Bronchial epithelial cell (primary cell): ENCODE measurements at places on chromosomes 4 and X.

- DNase-seq: peak; percentile 11
Measured at GRCh38 chr4:122508083-122508482, 51.6 kb upstream of the IL2 start.

DNA sequence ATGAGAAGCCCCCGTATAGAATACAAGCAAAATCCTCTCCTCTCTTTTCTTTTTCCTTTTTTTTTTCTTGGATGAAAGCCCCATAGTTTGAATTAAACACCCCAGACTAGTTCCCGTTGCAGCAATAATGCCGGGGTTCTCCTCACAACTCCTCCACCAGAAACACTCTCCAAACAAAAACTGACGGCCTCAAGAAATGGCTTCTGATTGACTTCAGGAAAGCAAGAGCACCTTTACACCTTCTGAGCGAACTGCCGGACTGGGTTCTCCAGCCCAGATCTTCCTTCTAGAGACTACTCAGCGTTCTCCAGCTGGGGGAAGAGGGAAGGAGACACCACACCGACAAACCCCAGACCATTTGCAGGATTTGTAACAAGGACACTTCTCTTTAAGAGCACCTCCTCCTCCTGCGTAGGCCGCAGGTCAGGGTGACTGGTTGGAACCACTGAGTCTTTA is 4.0 kb downstream of the HAND2 start:
- no peak for DNase-seq

DNA sequence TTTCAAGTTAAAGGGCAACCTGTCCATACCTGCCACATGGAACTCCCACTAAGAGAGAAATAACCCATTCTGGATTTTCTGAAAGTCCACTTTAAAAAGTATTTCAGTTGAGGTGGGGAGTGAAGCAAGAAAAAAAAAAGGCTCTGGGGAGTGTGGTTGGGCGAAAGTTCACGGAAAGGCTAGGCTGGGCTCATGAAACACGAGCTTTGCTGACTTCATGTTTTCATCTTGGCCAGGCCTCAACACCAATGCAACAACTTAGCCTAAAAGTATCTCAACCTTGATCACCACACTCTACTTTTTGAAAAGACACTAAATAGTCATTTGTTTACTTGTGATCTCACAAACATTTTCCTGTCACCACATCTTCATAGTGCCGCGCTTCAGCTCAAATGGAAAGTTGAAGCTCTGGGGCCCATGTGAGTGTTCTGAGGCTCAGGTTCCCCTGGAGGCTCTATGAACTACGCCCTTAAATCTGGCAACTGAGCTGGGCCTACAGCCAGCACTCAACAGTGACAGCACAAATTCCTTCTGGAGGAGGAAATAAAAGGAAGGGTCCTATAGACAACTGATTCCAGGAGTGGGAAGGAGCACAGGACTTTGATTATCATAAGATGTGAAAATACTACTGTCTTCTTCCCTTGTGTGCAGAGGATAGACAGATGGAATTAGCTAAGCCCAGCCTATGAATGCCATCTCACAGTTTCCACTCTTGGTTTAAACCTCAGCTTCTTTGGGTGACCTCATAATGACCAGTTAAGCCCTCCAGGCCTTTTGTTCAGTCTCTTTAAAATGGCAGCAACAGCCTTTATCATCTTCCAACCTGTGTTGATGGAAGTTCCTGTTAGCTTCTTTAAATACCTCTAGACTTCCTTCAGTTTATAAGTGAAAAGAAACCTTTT is 5.1 kb downstream of the CD40LG start:
- DNase-seq: no peak

- DNase-seq: no peak
Measured at GRCh38 chr4:17578482-17578891, 1.5 kb downstream of the LAP3 start.

- peak; percentile 32 for DNase-seq
Measured at GRCh38 chrX:49978176-49978575, 55.8 kb downstream of the CLCN5 start.

DNA sequence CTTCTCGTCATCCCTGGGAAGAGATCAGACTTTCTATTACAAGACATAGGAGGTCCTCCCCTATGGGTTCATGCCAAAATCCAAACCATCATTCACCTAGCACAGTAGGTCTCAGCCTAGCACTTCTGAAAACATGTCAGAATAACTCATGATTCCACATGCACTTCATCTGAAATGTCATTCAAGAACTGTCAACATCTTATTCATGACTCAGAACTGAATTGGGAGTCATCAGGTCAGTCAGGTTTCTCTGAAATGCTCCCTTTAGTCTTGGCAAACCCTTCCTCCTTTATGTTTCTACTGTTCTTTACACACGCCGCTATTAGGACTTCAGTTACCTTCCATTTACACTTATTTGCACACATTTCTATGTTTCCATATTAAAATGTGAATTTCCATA is 67.2 kb downstream of the ANTXR2 start:
- peak; percentile 84 for DNase-seq

- no peak for DNase-seq
Measured at GRCh38 chr4:108119199-108119800, 49.4 kb downstream of the LEF1 start.

GRCh38 chrX:154715825-154716224 is 35.1 kb downstream of the GAB3 start:
- DNase-seq: no peak

DNA sequence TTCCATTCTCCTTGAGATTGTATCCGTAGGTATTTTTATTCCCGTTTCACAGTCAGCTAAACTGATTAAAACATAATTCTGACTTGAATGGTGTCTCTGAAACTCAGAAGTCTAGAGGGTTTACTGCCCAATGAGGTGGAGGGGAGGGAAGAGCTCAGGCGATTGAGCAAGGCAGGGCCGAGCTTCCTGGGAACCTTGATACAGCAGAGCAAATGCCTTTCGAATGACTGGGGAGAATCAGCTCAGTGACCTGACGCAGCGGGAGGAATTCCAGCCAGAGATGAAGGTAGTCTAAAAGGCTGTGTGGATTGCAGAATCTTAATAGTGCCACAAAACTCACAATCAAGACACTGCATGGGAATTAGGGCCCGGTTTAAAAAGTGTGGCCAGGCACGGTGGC is 233.6 kb downstream of the EVC2 start:
- peak; percentile 3 for DNase-seq

DNA sequence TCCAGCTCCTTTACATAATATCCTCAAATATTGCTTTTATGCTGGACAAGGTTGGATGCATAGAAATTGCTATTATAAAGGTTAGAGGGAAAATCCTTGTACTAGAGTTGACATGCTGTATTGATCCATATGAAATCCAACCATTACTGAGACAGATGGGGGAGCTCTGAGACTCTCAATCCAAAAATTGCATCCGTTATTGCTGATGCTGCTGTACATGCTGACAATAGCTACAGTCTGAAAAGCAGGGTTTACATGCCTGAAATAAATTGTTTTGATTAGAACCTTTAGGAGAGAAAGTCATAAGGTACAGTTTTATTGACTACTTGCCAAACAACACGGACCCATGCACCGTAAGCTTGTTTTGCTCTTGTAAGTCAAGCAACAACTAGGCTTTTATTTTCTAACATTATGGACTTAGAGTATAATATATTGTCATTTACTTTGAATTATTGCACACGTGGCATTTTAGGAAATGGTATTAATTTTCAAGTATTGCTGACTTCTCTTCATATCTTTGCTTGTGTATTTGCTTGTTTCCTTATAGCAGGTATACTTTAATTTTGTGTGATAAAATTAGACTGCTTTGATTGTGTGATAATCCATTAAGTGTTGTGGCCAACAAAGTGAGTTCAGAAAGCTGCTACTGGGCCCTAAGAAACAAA is 1365.2 kb downstream of the STIM2 start:
- peak; percentile 15 for DNase-seq

DNA sequence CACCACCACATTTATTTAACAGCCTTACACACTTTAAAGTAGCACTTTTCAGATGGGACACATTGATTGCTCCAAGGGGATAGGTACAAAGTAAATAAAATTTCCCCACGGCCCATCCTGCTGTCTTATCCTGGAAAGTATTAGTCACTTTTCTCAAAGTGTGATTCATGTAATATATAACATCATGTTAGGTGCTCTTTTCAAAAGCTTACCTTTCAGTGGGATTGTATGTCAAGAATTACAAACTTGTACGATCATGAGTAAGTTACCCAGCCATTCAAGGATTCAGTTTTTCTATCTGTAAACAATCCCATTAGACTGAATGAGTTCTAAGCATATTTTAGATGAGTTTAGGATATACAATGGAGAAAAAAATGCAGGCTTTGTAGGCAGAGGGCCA is 876.6 kb upstream of the GRID2 start:
- peak; percentile 95 for DNase-seq

DNA sequence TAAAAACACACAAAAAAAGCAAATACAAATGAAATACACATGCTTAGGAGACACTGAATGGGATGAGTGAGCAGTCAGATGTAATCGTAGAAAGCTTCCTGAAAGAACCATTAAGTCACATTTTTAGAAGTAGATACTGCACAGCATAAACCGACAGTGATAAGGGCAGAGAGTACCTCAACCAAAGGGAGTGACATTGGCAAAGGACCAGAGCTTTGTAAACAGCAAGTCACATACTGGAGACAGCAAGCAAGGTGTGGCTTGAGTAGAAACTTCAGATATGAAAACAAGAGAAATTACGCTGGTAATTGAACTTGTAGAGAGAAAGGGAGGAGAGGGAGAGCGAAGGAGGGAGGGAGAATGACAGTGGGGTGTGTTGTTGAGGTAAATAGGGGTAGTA is 92.0 kb downstream of the CHRDL1 start:
- no peak for DNase-seq

GRCh38 chr4:157992038-157992705 is 180.7 kb downstream of the GASK1B start:
- peak; percentile 73 for DNase-seq

DNA sequence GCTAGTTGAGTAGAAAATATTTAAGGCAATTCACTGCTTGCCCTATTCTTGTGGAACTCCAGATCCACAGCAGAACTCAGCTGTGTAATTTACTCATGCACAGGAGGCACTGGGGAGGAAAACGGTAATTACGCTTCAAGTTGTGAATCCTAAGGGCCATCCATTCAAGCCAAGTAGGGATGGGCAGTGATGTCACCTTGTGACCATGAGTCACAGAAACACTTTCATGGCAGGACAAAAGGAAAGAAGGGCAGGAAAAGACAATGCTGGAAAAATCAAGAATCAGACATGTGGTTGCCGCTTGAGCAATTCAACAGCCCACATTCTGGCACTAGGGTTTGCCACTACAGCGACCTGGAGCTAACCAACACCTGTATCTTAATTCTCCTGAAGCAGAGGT is 1.4 kb downstream of the PAQR3 start:
- DNase-seq: peak; percentile 12

GRCh38 chr4:97819294-97819693 is 324.0 kb downstream of the STPG2 start:
- DNase-seq: peak; percentile 30
